ENCODE measurements at places on chromosomes 12 and 14.
A peak's percentile ranks its signal among the peaks of the same experiment; 100 is the strongest.

DNA sequence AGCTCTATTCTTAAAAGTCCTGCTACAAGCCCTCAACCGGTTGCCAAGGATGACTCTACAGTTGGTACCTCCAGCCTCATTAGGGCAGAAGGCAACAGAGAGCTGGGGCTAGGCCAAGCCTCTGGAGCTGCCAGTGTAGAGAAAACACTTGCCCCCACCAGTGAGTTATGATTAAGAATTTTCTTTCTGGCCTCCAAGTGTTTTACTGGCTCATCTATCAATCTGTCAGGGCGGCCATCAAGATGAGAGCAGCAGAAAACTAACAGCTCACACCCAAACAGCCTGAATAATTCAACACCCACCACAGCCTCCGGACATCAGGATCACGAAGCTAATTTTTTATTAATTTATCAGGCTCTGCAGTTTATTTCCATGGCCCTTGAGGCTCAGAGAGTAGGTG is 40.7 kb upstream of the CMKLR1 start:
- DNase-seq = no peak

DNA sequence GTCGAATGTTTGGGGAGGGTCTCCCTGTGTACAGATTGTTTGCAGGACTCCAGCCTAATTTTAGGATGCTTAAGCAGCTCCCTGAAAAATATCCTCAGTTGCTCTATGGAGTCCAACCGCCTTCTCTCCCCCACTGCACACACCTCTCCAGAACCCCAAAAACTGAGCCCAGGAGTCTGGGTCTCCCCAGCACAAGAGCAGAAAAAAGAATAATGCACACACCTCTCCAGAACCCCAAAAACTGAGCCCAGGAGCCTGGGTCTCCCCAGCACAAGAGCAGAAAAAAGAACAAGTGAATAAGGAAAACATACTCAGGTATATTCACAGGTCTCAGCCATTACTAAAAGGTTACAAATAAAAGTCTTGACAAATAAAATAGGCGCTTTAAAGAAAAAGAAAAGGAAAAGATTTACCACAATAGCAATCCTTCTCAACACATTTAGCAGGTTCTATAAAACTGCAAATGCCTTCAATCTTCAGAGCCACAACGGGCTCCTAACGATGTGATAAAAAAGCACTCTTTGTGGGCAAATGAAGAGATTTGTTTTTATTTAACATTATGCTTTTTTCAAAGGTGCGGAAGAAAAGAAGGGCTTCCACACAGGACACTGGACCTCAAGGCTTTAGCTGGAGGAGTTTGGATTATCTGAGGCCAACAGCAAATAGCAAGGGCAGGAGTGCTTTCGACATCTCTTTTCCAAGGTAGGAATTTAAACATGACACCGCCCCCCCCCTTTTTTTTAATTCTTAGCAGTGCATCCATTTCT is 8.2 kb downstream of the BCL11B start:
- DNase-seq = no peak

- no peak for DNase-seq
Observed at GRCh38 chr12:120847814-120848213, 56.3 kb downstream of the SPPL3 start.

DNA sequence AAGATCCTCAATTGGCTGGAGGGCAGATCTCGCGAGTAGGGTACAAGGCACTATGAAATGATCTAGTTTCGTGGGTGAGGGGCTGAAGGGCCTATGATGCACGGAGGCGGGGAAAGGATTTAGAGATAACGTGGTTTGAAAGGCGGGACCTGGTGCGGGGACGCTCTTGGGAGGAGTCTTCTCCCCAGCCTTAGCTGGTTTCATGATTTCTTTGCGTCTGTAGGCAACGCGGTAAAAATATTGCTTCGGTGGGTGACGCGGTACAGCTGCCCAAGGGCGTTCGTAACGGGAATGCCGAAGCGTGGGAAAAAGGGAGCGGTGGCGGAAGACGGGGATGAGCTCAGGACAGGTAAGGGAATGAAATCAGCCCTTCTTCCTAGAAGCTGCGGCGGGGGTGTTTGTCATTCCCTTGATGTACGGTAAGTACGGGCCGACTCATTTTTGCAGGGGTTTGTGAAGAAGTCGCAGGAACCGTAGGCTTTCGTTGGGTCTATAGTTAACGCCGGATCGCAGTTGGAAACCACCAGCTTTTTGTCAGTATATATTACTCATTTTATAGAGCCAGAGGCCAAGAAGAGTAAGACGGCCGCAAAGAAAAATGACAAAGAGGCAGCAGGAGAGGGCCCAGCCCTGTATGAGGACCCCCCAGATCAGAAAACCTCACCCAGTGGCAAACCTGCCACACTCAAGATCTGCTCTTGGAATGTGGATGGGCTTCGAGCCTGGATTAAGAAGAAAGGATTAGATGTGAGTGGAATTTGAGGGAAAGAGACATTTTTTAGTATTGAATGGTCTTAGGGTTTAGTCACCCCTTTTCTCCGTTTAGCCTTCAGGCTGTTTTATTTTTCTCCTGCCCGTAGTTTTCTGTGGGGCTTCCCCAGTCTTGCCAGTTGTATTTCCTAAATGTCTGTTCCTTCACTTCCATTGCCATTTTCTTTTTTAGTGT is 602 bp downstream of the APEX1 start:
- DNase-seq = no peak

DNA sequence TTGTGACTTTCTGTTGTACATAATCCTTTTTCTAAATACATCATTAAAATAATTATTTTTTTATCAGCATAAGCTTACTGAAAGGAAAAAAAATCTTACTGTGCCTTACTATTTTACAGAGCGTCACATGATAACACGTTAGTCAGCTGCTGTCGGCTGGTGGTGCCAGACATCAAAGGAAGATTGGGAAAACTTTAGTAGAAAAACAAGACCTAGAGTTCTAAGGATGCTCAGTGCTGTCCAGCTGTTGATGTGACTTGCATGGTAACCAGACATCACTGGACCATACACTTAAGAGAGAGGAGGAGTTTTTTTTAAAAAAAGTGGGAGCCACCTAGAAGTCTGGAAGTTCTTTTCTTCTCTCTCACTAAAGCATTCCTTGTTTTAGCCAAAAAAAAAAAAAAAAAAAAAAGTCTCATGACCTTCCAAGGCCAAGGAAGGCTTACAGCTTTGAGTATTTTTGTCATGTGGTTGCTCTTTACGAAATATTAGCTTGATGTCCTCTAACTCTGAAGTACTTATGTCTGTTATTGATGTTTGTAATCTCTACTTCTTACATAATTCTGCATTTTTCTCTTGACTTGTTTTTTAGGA is 4.5 kb downstream of the RASSF8 start:
- peak; percentile 36 for DNase-seq

DNA sequence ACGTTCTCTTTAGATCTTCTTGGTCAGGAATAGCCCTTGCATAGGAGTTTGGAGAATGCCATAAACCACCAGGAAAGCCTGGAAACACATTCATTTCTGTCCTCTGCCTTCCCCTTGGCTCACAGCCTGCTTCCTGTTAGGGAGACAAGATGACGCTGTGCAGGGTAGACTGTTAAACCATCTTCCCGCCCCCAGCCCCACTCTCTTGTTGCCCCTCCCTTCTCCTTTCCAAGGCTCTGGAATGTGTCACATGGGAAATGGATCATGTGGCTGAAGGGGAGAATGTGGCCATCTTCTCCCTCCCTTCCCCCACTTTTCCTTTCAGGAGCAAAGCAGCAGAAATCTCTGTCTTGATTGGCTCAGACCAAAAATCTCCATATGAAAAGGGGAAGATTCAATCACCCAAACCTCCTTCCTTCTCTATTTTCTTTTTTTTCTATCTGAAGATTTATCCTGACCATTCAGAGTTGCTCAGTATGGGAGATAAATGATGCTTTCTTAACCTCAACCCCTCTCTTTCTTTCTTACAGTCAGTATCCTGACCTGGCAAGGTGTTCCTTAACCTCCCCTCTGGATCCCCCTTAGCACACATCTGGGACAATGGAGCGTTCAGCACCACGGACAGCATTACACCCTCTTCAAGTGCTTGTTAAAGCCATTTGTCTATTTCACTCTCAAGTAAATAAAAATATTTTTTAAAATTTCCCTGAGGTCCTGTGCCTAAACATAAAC is 11.4 kb downstream of the GPR19 start:
- DNase-seq = peak; percentile 61

GRCh38 chr14:53723221-53723620 is 233.4 kb downstream of the BMP4 start:
- no peak for DNase-seq

- DNase-seq = no peak
Observed at GRCh38 chr12:103742349-103742932, 98.6 kb downstream of the NT5DC3 start.

DNA sequence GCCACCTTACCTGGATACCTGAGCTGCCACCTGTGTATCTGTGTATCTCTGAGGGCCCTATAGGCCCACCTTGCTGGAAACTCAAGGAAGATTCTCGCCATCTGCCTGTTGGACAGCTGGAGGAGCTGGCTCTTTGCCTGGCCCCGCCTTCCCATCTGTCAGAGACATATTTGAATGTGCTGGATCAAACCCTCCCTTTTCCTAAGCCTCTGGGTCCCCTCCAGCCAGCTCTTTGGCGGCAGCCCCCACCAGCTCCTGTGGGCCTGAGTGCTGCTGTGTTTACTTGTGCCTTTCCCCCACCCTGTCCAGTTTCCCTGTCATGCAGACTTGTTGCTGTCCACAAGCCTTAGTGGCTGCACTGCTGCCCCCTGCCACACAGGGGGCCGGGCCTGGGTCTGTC is 55.9 kb upstream of the SRSF5 start:
- DNase-seq = peak; percentile 69

All from umbilical cord (tissue), 2 donors.